Stimulated activated CD4-positive, alpha-beta T cell treated with anti-CD3 and anti-CD28 coated beads, TNF-alpha, amount 100 ng/mL, for 1 hour (primary cell): ENCODE measurements at places on chromosomes 2 and 18.
A peak's percentile ranks its signal among the peaks of the same experiment; 100 is the strongest.

DNA sequence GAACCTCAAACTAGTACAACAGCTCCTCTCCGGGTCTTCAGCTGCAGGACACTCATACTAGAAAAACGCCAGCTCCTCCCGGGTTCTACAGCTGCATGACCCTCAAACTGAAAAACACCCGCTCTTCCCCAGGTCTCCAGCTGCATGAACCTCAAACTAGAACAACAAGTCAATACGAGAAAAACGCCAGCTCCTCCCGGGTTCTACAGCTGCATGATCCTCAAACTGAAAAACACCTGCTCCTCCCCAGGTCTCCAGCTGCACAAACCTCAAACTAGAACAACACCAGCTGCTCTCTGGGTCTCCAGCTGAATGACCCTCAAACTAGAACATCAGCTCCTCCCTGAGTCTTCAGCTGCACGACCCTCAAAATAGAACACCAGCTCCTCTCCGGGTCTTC, 315.0 kb upstream of the TFPI start:
- DNase-seq = no peak

DNA sequence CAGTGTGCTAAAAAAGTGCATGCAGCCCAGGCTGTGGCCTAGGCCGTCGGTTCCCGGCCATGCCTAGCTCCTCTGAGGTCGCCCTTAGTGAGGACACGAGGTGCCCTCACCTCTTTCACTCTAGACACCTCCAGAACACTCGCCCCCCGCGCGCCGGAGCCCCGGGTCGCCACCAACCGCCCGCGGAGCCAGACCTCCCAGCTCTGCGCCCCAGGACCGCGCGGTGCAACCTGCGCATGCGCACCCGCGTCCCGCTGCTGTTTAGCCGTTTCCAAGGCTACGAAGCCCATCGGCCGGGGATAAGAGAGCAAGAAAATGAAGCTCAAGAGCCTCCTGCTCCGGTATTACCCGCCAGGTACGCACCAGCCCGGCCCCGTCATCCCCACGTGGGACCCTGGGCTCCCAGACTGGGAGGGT, at the start of gene DAW1:
Gene DAW1, plus strand, starts transcription at position 257 of the 417 bp plus-strand sequence. Its CDS starts 59 bp downstream, at position 316.
- peak; percentile 14 for DNase-seq

GRCh38 chr2:98578231-98578630, 30.1 kb downstream of the COA5 start:
- no peak for DNase-seq

- no peak for DNase-seq
Measured at GRCh38 chr2:15391751-15392150, 169.4 kb downstream of the NBAS start.

- DNase-seq = no peak
Measured at GRCh38 chr18:35753306-35753910, 171.9 kb downstream of the GALNT1 start.

- no peak for DNase-seq
Measured at GRCh38 chr2:110866466-110866865, 134.1 kb downstream of the ACOXL start.

DNA sequence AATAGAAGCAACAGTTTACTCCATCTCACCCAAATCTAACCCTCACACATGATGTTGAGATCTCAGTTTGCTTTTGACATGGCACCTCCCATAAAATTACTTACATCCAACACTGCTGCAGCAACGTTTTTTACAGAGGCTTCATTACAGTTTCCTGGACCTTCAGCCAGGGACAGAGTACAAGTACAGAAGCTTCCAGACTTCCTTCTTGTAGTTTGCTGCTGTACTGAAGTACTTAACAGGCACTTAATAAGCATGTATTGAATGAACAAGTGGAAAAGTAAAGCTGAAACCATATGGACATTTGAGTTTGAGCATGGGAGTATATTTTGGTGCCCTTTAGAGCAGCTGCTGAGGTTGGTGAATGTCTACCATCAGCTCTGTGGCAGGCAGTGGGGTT, 514.2 kb downstream of the PTPRM start:
- no peak for DNase-seq

DNA sequence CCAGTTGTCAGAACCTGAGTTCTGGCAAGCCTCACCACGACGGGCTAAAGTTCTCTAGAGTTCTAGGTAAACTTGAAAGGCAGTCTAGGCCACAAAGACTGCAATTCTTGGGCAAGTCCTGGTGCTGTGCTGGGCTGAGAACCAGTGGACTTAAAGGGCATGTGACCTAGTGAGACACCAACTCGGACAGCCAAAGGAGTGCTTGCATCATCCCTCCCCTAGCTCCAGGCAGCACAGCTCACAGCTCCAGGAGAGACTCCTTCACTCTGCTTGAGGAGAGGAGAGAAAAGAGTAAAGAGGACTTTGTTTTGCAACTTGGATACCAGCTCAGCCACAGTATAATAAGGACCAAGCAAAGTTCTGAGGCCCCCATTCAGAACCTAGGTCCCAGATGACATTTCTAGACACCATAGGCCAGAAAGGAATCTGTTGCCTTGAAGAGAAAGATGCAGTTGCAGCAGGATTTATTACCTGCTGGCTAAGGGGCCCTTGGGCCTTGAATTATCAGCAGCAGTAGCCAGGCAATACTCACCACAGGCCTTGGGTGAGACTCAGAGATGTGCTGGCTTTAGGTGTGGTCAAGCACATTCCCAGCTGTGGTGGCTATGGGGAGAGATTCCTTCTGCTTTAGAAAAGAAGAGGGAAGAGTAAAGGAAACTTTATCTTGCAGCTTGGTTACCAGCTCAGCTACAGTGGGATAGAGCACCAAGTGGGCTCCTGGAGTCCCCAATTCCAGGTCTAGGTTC, 51.8 kb downstream of the UPP2 start:
- DNase-seq = no peak
